ENCODE measurements at places on chromosomes 2 and 18.

- no peak for DNase-seq
These were observed 973.7 kb upstream of the POU3F3 start for GRCh38 chr2:103880081-103880834.

DNA sequence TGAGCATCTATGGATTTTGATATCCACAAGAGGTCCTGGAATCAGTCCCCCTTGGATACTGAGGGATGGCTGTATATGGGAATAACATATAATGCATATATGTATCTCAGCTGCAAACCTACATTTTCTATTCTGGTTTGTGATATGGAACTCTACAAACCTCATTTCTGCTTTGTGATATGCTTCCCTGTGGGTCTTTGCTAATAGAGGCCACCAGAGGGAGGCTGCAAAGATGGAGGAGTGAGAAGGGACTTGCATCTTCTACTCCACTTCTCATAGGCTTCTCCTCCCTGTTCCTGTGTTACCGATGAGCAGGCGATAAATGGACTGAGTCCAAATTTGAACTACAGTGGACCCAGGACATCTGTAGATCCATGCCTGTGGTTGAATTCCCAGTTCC, 37.8 kb downstream of the ARID5A start:
- DNase-seq: no peak

DNA sequence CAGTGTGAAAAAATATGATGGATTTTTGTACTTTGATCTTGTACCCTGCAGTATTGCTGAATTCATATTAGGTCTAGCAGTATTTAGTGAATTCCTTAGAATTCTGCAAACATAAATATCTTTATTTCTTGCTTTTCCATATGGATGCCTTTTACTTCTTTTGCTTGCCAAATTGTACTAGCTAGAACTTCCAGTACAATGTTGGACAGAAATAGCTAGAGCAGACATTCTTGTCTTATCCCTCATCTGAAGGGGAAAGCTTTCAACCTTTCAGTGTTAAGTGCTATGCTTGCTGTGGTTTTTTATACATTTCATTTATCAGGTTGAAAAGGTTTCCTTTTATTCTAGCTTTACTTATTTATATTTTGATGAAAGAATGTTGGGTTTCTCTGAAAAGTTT, 1321.9 kb upstream of the CHAC2 start:
- DNase-seq: no peak

DNA sequence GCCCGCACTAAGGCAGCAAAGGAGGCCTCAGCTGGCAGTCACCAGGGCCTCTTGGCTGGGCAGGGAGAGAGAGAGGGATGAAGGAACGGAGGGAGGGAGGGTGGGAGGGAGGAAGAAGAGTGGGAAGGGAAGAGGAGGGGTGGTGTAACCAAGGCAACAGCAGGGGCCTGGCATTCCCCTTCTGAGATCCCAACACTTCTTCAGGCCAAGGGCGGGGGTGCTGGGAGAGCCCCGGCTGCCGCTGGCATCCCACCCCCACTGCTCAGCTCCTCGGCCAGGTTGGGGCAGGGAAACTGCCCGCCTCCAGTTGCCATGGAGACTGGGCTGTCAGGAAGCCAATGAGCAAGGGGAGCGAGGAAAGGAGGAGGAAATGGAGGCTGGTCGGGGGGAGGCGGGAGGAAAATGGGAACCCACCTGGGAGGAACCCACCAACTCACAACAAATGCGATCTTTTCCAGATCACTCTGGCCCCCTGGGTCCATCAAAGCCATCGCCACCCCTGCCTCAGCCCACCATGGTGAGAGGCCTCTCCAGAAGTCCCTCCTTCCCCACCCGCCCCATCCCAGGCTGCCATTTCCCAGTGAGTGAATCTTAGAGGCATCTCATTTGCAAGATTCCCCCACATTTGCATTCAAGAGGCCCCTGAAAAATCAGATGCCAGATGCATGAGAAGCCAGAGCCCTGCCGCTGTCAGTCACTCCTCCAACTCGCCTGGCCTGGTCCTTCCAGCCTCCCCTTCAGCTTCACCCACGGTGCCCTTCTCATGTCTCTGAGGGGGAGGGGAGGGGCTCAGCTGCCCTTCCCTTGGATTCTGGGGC, 12.4 kb downstream of the SH2D6 start:
- no peak for DNase-seq

GRCh38 chr2:168033966-168034365, 213.4 kb downstream of the STK39 start:
- DNase-seq: no peak

DNA sequence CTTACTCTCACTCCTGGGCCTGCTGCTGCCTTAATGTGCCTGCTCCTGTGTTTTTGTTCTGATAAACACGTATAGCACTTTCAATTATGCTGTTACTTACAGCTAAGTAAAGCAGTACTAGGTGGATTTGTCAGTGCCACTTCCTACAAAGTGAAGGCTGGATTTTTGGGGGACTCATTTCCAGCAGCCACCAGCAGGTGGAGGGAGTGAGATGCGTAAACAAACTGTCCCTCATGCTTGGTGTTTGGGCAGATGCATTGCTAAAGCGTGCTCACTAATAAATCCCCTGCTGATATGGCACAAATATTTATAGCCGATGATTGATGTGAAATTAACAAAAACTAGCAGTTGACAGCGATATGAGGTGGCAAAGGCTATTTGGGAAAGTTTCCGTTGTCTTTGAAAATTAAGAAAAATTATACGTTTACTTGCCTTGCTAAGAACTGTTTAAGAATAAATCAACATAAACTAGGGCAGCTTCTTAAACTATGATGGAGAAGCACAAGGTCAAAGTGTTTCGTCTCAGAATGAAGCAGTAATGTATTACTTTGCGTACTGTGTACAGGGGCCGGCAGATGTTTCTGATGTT, 101.7 kb downstream of the AGAP1 start:
- DNase-seq: no peak

- DNase-seq: no peak
These were observed 654 bp upstream of the MARCHF7 start for GRCh38 chr2:159711562-159712142.

- DNase-seq: no peak
These were observed 108.3 kb downstream of the MTCL1 start for GRCh38 chr18:8813611-8814010.

DNA sequence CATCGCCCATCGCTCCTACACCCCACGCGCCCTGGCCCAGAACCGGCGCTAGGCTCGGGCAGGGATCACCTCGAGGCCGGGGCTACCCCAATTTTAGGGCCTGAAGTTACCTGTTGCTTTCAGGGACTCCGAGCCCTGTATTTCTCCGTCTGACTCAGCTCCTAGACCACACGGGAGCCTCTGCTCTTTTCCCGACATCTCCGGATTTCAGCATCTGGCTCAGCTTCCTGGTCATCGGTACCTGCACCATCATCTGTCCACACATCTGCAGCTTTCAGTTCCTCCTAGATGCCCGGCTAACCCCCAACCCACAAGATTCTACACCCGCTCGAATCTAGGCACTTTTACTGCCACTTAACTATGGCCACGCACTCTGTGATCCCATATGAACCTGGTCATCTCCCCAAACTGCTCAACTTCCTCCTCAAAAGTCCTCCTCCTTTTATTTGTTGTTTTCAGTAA, 12.1 kb upstream of the HMSD start:
- no peak for DNase-seq

DNA sequence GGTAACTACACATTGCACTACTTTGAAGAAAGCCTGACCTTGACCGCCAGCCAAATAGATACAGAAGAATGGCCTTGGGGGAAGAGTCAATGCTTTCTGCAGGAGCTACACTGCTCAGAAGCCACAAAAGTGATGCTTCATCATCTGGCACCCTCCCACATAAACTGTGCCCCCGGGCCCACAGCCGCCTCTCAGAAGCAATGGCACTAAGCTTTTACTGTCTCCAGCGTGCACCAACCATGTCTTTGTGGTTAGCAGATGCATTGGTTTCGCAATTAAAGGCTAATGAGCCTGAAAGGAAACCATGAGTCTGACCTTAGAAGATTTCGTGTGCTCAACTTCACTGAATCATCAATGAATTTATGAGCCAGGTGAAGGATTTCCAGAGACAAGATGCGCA, 209.4 kb upstream of the TRIB2 start:
- DNase-seq: no peak

DNA sequence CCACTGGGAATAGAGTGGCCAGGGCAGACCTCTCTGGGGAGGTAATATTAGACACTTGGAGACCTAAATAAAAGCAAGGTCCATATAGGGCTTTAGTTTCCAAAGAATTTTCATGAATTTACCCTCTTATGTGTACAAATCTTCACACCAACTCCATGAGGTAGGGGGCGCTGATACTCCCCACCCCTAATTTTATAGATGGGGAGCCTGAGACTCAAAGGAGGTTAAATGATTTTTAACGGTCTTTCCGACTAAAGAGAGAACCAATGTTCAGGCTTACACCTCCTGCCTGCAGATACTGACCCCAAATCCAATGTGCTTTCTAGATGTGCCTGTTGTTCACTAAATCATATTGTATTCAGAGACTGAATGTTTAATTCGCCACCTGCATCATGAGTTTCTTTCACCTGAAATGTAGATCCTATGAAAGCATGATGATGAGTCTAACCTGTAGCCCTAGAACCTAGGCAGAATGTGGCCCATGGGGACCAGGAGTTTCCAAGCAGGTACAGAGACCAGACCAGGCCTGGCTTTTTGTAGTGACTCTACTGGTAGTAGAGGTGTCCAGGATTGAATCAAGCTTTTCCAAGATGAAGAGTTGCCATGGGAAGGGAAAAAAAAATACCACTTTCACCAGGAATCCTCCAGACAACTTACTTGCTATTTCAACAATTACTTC, 16.8 kb upstream of the PAX3 start:
- no peak for DNase-seq

DNA sequence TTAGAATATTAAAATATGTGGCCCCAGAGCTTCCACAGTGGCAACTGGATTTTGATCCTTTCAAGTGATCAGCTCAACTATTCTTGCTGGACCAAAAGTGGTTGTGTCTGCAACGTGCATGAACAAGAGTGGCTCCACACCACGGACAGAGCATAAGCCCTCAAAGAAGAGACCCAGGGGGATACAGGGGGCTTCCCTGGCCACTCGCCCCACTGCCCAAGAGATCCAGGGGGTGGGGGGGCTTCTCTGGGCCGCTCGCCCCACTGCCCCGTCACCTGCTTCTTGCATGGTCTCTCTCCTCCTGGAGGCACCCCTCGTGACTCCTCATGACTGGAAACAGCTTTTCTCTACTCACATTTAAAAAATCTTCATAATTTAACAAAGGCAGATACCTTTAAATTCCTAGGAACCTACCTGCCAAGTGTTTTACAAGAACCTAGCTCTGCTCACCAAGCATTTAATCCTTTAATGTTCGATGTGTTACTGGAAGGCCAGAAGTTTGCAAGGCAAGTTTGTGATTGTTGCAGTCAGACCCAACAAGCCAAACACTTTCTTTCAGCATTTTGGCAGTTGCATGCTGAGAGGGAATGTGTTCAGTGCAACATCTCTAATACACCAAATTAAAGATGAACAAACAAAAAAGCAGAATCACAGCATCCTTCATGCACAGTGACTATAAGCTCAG, 174.3 kb downstream of the BCL2 start:
- no peak for DNase-seq

DNA sequence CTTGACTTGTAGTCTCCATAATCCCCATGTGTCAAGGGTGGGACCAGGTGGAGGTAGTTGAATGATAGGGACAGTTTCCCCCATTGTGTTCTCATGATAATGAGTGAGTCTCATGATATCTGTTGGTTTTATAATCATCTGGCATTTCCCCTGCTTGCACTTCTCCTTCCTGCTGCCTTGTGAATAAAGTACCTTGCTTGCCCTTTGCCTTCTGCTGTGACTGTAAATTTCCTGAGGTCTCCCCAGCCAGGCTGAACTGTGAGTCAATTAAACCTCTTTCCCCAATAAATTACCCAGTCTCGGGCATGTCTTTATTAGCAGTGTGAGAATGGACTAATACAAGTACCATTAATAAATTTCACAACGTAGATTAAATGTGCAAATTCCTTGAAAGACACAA, 102.3 kb upstream of the EPB41L5 start:
- no peak for DNase-seq

DNA sequence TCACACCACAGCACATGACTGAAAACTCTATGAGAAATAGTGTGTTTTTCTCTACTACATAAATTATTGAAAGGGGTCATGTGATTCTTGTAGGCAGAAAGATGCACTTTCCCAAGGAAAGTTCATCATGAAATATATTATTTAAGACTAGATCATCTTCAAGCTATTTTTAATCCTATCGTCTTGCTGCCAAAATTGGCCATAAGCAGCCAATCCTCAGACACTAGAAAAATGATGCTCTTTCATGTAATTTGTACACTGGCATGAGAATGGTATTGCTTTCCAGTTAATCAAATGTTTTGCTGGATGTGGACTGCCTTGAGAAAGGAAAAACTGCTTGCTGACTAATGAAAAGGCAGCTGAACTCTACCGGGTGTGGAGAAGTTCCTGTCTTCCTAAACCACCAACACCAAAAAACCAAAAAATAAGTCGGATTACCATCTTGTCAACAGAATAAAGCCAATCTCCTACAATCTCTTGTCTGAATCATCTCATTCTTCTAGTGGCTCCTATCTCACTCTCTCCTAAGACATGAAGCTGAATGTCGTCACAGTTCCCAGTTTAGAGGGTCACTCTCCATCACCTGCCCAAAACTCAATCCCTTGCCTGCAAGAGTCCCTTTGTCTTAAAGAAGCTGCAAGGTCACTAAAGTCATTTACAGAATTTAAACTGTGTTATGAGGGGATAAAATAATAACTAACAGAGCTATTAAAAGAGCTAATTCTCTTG, 5.3 kb downstream of the BCL2 start:
- DNase-seq: no peak

- DNase-seq: no peak
These were observed 3.4 kb downstream of the CYRIA start for GRCh38 chr2:16661936-16662839.

- no peak for DNase-seq
These were observed 3.8 kb downstream of the AFG3L2 start for GRCh38 chr18:12373116-12373770.

- DNase-seq: no peak
These were observed at the start of gene CYBRD1 for GRCh38 chr2:171522052-171522787. Gene CYBRD1 (plus strand): TSS chr2:171522474. CDS start chr2:171522546, 72 bp downstream.

DNA sequence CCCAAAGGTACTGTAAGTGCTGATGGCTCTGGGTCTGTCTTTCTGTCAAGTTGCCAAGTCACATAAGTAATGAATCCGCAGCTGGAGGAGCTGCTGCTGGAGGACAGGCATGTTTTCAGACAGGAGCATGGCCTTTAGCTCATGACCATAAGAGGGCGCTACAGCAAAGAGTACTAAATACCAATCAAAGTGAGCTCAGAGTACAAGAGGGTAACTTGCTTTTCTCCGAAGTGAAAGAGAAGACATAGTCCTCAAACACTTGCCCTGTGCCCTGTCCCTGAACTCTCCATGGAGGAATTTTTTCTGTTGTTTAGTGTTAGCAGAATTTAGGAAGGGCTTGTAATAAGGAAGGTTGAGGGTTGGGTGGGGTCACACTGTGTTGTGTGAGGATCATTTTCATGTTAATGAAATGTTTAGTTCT, 58.0 kb upstream of the EML6 start:
- no peak for DNase-seq

GRCh38 chr18:44884431-44884830, 203.7 kb downstream of the SETBP1 start:
- DNase-seq: no peak

Measured in stimulated activated CD4-positive, alpha-beta T cell treated with anti-CD3 and anti-CD28 coated beads, Interleukin-15, amount 100 ng/mL, for 1 hour (primary cell).